ENCODE measurements at places on chromosomes 5 and 9.

- no peak for DNase-seq
Measured at GRCh38 chr5:90408571-90409317, 812 bp downstream of the CETN3 start.

DNA sequence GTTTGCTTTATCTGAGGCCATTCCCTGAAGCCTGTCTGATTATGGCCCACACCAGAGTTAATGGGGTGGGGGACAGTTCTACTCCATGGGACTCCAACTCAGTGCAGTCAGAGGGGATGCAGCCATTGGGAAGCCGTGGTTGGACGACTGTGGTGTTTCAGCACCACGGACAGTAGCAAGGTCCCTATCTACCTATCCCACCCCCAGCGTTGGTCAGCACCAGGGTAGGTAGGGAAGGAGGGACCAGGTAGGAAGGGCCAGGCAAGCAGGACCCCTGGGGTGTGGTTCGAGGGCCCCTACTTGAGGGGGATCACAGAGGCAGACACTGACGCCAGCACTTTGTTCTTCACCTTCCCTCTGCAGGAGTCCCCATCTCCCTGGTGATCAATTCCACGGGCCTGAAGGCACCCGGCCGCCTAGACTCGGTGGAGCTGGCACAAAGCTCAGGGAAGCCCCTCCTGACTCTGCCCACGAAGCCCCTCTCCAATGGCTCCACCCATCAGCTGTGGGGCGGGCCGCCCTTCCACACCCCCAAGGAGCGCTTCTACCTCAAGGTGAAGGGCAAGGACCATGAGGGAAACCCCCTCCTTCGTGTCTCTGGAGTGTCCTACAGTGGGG lies 33.2 kb downstream of the HMCN2 start:
- DNase-seq: no peak

GRCh38 chr9:137745541-137745991 lies 126.8 kb downstream of the EHMT1 start:
- no peak for DNase-seq

GRCh38 chr5:107011605-107012004 lies 659.1 kb downstream of the EFNA5 start:
- no peak for DNase-seq

GRCh38 chr5:98292496-98292895 lies 481.0 kb upstream of the RGMB start:
- DNase-seq: no peak

GRCh38 chr5:34657988-34658387 lies 1.9 kb downstream of the RAI14 start:
- DNase-seq: no peak

DNA sequence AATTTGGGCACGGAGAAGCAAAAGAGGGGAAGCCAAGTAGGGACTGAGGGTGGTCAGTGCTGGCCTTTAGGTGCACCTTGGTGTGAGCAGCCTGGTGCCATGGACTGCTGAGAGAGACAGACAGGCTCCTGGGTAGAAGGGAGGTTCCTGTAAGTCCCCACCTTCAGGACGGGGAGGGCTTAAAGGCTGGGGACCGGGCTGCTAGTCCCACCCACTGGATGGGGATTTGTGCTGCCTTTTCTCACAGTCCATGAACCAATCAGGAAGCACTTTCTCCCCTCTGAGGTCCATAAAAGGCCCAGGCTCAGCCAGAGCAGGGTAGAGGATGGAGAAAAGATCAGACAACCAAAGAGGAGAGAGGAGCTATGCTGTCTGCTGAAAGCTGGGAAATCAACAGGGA lies 15.2 kb downstream of the CDC25C start:
- DNase-seq: no peak

GRCh38 chr9:96618209-96619123 lies 1.2 kb downstream of the CDC14B start:
- DNase-seq: peak; percentile 43

GRCh38 chr5:88660947-88661805 lies 221.8 kb downstream of the MEF2C start:
- peak; percentile 95 for DNase-seq

DNA sequence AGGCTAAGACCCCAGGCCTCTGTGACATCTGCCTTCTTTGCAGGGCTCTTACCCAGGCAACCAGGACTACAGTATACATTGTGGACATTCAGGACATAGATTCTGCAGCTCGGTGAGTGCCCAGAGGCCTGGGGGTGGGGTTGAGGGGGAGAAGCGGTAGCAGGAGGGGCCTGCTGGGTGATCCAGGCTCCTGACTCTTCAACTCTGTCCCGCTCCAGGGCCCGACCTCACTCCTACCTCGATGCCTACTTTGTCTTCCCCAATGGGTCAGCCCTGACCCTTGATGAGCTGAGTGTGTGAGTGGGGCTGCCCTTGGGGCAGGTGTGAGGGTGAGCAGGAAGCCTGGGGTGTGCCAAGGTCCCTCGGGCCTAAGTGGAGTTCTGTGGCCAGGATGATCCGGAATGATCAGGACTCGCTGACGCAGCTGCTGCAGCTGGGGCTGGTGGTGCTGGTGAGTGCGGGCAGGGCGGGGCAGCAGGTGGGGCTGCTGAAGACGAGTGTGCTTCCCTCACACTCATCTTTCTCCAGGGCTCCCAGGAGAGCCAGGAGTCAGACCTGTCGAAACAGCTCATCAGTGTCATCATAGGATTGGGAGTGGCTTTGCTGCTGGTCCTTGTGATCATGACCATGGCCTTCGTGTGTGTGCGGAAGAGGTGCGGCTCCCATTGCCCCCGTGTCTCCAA lies 19.8 kb downstream of the GPRIN1 start:
- DNase-seq: no peak

GRCh38 chr5:14944350-14944739 lies 72.8 kb upstream of the ANKH start:
- no peak for DNase-seq

GRCh38 chr9:131800843-131801242 lies 61.0 kb upstream of the RAPGEF1 start:
- peak; percentile 19 for DNase-seq

GRCh38 chr9:125428902-125429467 lies 167.4 kb downstream of the GAPVD1 start:
- DNase-seq: no peak

DNA sequence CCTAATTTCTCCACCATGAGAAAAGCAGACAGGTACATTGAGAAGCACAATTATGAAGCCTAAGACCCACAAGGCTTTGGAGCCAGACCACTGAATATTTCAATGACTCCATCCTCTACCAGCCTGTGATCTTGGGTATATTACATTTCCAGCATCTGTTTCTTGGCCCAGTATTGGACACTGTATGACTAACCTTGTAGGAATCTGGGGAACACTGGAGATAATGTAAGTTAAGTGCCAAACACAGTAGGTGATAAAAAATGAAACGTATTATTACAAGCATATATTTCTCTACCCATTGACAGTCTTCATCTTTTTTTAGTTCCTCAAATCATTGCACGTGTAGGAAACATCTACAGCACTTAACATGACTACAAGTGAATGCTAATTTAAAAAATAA lies 28.6 kb upstream of the FEM1C start:
- no peak for DNase-seq
